Effector memory CD8-positive, alpha-beta T cell (primary cell): ENCODE measurements at places on chromosomes 1 and 21.

DNA sequence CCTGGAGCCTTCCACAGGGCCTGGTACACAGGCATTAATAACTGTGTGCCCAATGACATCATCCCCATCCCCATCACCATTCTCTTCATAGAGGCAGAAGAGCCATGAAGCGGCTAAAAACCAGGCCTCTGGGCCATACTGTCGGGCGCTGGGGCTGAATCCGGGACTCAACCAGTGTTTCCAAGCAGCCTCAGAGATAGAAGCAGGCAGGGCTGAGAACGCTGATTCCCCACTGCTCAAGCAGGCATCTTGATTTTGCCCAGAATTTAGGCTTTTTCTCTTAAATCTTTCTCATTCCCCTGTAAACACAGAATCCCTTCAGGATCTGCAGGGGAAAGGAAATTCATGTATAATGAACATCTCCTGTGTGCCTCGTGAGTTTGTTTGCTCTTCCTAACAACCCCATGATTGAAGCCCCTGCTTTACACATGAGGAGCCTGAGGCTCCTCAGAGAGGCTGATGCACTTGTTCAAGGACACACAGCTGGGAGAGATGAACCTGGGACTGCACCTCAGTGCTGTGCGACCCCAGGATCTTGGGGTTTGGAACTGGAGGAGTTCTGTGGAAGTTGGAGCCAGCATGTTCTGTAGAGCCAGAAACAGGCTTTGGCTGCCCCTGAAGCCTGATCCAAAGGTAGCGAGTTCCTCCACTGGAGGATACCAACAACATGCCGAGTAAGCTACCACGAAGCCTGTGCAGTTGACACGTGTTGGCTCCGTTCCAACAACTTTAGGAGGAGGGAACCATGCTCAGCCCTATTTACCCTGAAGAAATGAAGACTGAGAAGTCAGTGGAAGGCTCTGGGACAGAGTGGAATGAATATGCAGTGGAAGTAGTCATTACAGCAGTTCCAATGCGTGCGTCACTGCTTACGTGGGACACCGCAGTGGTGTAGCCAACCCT is 55.5 kb downstream of the EDN2 start:
- peaks cover 24% of the 10 kb centered on the region for H3K27me3 ChIP-seq
- no peak overlapping the region for H3K4me3 ChIP-seq
- no peaks in the 10 kb centered on the region for H3K36me3 ChIP-seq
- DNase-seq = no peak

GRCh38 chr1:232287676-232288569 is 342.0 kb downstream of the SIPA1L2 start:
- H3K4me1 ChIP-seq = no peaks in the 10 kb centered on the region
- DNase-seq = no peak
- no peak overlapping the region for H3K4me3 ChIP-seq
- peaks cover 20% of the 10 kb centered on the region for H3K27me3 ChIP-seq
- no peak overlapping the region for H3K27ac ChIP-seq
- H3K36me3 ChIP-seq = no peaks in the 10 kb centered on the region

DNA sequence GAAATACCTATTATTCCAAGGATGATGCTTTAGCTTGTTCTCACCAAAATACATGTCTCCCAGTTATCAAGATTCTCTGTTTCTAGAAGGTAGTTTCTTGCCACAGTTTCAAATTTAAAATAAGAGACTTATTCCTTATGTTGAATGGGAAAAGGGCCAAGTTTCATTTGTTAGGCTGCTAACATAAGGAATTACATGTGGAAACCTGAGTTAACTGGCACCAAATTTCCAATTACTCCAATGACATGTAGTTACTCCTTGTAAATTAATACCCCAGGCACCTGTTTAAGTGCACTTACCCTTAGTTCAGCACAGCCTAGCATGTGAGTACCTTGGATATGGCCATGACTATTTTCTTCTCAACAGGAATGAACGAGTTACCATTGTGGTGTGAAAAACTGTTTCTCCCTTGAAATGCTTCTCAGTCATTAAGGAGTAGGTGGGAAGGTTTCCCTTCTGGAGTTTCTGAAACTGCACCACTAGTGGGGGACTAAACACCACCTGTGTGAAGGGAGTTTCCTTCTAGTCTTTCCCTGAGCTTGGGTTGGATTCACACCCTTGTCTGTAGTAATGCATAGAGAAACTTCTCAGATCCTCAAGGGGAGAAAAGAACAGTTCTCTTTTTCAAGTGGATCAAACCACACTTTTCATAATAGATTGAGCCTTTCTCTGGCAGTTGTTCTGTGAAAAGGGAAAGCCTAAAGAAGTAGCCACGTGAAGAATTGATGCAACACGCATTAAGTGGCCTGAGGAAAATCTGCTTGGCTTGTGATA is 32.3 kb upstream of the LRRC8C start:
- H3K4me1 ChIP-seq = peaks cover 30% of the 10 kb centered on the region
- H3K36me3 ChIP-seq = no peaks in the 10 kb centered on the region
- no peak overlapping the region for H3K4me3 ChIP-seq
- H3K27ac ChIP-seq = no peak overlapping the region
- DNase-seq = no peak

- DNase-seq = no peak
- H3K36me3 ChIP-seq = peaks cover 43% of the 10 kb centered on the region
- H3K27me3 ChIP-seq = no peaks in the 10 kb centered on the region
- H3K4me1 ChIP-seq = no peaks in the 10 kb centered on the region
Measured at GRCh38 chr1:220189750-220190347, 82.4 kb downstream of the RAB3GAP2 start.

GRCh38 chr21:46171996-46172862 is 12.0 kb downstream of the SPATC1L start:
- H3K36me3 ChIP-seq = no peaks in the 10 kb centered on the region
- no peak overlapping the region for H3K27ac ChIP-seq
- peaks cover 10% of the 10 kb centered on the region for H3K27me3 ChIP-seq
- H3K4me1 ChIP-seq = peaks cover 5% of the 10 kb centered on the region
- H3K4me3 ChIP-seq = no peak overlapping the region

DNA sequence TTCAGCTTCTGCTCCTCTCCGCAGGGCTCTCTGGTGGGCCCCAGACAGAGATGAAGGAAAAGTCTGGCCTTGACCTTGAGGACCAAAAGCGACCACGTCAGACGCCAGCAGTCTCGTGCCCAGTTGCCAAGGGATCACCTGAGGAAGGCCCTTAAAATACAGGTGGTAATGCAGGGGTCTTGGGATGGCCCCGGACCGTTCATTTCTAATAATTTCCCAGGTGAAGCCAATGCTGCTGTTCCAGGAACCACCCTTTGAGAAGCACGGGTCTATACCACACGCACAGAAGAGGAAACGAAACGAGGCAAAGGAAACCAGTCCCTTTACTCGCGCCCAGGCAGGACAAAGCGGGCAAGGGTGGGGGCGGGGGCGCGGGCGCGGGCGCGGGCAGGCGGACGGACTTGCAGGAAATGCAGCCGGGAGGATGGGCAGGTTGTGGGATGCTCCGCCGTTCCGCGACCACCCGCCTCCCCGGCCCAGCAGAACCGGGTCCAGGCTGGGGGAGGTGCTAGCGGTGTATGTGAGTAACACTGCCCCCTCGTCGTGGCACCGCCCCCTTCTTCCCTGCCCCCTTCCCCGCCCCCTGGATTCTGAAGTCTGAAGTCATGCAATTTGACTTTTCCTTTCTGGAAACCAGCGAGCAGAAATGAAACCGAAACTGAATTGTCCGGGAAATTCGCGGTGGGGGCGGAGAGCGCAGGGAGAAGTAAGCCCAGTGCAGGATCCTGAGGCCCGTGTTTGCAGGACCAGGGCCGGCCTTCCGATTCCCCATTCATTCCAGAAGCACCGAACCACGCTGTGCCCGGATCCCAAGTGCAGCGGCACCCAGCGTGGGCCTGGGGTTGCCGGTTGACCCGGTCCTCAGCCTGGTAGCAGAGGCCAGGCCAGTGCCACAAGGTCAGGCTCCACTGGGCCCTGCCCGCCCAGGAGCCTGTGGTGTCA is 5.8 kb upstream of the MX1 start:
- no peak for DNase-seq
- peaks cover 12% of the 10 kb centered on the region for H3K4me1 ChIP-seq
- peak overlapping the region; percentile 93 for H3K27ac ChIP-seq
- peak overlapping the region; percentile 96 for H3K4me3 ChIP-seq
- H3K36me3 ChIP-seq = no peaks in the 10 kb centered on the region

- H3K4me1 ChIP-seq = peaks cover 2% of the 10 kb centered on the region
- no peak for DNase-seq
- no peak overlapping the region for H3K27ac ChIP-seq
- peaks cover 42% of the 10 kb centered on the region for H3K27me3 ChIP-seq
Measured at GRCh38 chr1:94230920-94231319, 6.5 kb downstream of the ARHGAP29 start.

DNA sequence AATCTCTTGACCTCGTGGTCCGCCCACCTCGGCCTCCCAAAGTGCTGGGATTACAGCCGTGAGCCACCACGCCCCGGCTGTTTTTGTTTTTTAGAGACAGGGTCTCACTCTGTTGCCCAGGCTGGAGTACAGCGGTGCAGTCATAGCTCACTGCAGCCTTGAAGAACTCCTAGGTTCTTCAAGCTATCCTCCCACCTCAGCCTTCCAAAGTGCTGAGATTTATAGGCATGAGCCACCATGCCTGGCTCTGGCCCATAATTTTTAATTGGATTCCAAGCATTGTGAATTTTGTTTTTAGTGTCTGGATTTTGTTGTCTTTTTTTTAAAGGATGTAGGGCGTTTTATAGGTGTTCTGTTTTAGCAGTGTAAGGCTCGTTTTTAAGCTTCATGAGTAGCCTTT is 28.6 kb upstream of the TXLNA start:
- H3K4me3 ChIP-seq = no peak overlapping the region
- peaks cover 26% of the 10 kb centered on the region for H3K36me3 ChIP-seq
- no peak overlapping the region for H3K27ac ChIP-seq
- H3K27me3 ChIP-seq = no peaks in the 10 kb centered on the region
- no peak for DNase-seq

- H3K36me3 ChIP-seq = no peaks in the 10 kb centered on the region
- H3K27me3 ChIP-seq = peaks cover 43% of the 10 kb centered on the region
- H3K4me1 ChIP-seq = peaks cover 21% of the 10 kb centered on the region
Measured at GRCh38 chr21:32962268-32962667, 63.5 kb upstream of the OLIG2 start.

- no peaks in the 10 kb centered on the region for H3K4me1 ChIP-seq
- peaks cover 11% of the 10 kb centered on the region for H3K36me3 ChIP-seq
- no peak overlapping the region for H3K27ac ChIP-seq
- H3K27me3 ChIP-seq = no peaks in the 10 kb centered on the region
- no peak for DNase-seq
- H3K4me3 ChIP-seq = no peak overlapping the region
Measured at GRCh38 chr1:62045574-62045973, 149.1 kb upstream of the L1TD1 start.

- peaks cover 32% of the 10 kb centered on the region for H3K4me1 ChIP-seq
- no peaks in the 10 kb centered on the region for H3K27me3 ChIP-seq
- peak overlapping the region; percentile 54 for H3K27ac ChIP-seq
- H3K4me3 ChIP-seq = no peak overlapping the region
- peaks cover 8% of the 10 kb centered on the region for H3K36me3 ChIP-seq
- DNase-seq = no peak
Measured at GRCh38 chr1:61253059-61253735, 170.8 kb downstream of the NFIA start.

DNA sequence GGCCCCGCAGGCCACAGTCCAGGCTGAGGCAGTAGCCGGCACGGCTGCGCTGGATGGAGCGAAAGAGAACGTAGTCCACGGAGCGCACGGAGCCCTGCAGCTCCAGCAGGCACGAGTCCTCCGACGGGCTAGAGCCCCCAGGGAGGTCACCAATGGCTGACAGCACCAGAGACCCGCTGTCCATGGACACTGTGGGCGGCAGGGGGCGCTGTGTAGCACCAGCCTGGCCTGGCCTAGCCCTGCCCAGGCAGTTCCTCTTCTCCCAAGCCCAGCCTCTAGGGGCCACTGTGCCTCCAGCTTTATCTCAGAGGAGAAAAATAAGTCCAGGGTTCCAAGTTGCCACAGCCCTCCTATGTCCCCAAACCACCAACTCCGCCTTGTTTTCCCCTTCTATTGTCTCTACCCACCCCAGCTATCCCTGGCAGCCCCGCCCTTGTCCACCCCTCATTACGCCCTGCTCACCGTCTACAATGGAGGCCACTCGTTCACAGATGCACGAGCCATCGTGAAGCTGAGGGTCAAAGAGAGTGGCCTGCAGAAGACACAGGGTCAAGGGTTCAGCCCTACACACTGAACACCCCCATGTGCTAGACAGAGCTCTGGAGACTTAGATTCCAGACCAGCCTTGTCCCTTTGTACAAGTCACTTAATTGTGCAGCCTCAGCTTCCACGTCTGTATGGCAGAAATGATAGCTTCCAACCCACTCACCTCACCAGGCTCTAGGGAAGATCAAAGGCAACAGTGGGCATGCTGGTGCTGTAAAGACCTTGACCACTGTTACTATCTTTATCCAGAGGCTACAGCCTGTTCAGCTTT is 4.4 kb downstream of the ENTREP3 start:
- H3K36me3 ChIP-seq = peaks cover 12% of the 10 kb centered on the region
- H3K4me1 ChIP-seq = peaks cover 18% of the 10 kb centered on the region
- no peaks in the 10 kb centered on the region for H3K27me3 ChIP-seq
- peak overlapping the region; percentile 70 for H3K4me3 ChIP-seq
- no peak overlapping the region for H3K27ac ChIP-seq

DNA sequence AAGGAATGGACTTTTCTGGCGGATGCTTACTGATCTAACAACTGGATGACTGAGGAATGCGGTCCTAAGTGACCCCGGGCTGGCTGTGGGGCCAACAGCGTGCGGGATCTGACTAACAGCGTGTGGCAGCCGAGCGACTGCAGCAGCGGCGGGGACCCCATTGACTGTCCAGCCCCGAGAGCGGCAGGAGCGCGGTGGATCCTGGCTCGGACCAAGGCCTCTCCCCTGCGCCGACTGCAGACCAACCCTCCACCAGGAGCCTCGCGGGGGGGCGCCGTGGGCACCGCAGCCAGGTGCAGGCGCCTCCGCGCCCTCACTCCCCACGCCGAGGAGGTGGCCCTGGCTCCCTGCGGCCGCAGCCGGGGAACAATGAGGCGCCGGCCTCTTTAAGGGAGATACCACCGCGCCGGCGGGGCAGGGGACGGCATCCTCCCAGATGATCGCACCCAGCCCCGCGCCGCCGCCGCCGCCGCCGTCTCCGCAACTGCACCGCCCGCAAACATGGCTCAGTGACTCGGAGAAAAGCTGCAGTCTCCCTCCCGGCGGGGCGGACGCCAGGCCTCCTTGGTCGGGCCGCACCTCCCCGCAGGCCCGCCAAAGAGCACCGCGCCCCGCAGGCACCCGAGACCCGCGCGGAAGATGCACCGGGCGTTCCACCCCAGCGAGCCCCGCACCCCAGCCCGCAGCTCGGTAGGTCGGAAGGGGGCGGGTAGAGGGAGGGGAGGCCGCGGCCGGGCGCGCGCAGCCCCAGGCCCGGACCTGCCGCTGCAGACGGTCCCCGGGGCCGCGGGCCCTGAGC is 694 bp upstream of the PDIK1L start:
- peak overlapping the region; percentile 77 for H3K27ac ChIP-seq
- H3K4me1 ChIP-seq = peaks cover 11% of the 10 kb centered on the region
- peak; percentile 70 for DNase-seq
- peak overlapping the region; percentile 88 for H3K4me3 ChIP-seq
- H3K27me3 ChIP-seq = no peaks in the 10 kb centered on the region

DNA sequence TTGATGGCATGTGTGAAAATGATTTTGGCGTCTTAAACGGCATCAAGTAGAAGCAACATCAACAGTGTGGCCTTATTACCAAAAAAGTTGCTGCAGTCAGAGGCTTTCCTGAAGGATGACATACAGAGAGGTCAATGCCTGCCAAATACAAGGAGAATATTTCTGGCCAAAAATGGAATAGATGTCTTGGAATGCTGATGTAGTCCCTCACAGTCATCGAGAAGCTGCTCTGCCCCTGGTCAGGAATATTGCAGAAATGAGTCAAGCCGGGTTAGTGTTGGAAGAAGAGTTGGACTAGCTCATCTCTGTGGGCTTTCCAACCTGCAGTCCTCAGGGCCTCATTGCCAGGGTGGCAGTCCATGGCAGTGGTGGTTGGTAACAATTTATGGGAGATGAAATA is 42.1 kb downstream of the NOS1AP start:
- peaks cover 62% of the 10 kb centered on the region for H3K27me3 ChIP-seq
- DNase-seq = no peak
